ENCODE measurements at places on chromosomes 13 and 19.

- DNase-seq = no peak
These were observed 81.9 kb downstream of the RAB20 start for GRCh38 chr13:110479648-110480047.

GRCh38 chr19:41703602-41704293, 4.7 kb upstream of the CEACAM5 start:
- DNase-seq = no peak

- DNase-seq = no peak
These were observed 6.3 kb downstream of the ZNF71 start for GRCh38 chr19:56601375-56601774.

- DNase-seq = no peak
These were observed 144.0 kb downstream of the IRS2 start for GRCh38 chr13:109642358-109642757.

DNA sequence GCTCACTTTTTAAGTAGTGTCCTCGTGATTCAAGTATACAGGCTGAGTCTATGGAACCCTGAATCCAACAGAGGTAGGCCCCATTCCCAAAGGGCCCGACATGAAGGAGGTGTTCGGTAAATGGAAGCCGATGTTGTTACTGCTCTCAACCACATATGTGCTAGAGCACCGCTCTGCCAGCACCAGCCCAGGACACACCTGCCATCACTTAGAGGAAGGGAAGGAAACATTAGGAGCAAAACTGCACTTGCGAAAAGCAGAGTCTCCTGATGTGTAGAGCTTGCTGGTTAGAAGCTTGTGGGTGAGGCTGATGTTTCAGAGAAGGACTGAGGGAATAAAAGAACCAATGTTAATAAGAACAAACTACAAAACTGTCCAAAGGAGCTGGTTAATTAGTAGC, 9.4 kb upstream of the CCDC97 start:
- no peak for DNase-seq
